ENCODE measurements at places on chromosomes 13 and 19.

DNA sequence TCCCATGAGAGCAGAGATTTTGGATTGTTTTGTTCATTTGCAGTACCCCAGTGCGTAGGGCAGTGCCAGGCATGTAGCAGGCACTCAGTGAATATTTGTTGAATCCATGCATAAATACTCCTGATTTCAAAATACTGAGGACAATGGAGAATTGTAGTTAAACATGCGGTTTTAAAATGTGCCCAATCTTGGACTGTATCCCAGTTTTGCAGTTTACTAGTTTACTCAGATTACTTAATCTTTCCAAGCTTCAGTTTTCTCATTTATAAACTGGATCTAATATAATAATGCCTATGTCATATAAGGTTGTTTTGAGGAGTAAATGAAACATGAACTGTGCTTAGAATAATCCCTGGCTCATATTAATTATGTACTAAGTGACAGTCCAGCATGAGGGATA lies 39.0 kb downstream of the RCBTB2 start:
- no peak for DNase-seq

DNA sequence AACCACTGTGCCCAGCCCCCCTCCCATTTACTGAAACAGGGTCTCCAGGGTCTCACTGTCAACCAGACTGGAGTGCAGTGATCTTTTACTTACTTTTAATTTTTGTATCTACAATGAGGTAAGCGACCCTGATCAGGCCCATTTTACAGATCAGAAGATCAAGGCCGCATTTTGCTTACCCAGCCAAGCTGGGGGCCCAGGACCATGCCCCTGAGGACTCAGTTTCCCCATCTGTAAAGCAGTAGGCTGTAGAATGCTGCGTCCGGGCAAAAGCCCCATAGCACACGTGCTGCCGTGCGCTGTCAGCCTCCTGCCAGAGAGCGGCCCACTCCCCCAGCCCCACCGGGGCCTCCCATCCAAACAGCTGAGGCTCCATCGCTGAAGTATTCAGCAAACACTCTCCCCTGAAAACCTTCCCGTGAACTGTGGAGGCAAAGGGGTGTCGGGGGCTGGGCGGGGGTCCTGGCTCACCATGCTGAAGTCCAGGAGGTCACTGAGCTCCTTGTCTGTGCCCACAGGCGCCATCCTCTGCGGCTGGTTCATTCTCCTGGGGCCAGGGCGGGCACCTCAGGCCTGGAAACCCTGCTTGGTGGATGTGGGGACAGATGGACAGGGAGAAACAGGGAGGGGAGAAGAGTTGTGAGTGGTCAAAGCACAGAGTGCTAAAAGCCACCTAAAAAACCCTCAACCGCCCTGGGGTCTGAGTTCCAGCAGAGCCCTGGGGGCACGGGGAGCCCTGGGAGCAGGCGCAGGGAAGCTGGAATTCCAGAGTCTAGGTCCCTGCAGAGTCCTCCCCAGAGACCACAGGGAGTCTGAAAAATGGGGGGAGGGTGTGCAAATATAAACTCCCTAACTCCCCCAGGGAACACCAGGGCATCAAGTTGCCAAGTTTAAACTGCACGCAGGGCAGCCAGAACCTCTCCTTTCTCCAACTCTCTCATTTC lies 2.4 kb downstream of the TCF3 start:
- no peak for DNase-seq

DNA sequence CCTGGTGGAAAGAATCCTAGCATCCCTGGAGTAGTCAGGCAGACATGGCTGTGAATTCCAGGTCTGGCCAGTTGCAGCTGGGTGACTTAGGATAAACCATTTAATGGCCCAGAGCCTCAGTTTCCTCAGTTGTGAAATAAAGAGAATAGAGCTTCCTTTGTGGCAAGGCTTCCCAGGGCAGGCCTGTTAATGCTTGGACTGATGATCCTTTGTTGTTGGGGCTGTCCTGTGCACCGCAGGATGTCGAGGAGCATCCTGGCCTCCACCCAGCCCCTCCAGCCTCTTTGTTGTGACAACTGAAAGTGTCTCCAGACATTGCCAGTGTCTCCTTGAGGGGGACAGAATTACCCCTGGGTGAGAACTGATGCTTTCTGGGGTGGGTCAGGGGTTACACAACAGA lies 16.3 kb downstream of the LYL1 start:
- DNase-seq, result no peak

GRCh38 chr13:62207388-62207787 lies 791.7 kb upstream of the PCDH20 start:
- DNase-seq, result no peak
